ENCODE measurements at places on chromosomes 5 and 9.

DNA sequence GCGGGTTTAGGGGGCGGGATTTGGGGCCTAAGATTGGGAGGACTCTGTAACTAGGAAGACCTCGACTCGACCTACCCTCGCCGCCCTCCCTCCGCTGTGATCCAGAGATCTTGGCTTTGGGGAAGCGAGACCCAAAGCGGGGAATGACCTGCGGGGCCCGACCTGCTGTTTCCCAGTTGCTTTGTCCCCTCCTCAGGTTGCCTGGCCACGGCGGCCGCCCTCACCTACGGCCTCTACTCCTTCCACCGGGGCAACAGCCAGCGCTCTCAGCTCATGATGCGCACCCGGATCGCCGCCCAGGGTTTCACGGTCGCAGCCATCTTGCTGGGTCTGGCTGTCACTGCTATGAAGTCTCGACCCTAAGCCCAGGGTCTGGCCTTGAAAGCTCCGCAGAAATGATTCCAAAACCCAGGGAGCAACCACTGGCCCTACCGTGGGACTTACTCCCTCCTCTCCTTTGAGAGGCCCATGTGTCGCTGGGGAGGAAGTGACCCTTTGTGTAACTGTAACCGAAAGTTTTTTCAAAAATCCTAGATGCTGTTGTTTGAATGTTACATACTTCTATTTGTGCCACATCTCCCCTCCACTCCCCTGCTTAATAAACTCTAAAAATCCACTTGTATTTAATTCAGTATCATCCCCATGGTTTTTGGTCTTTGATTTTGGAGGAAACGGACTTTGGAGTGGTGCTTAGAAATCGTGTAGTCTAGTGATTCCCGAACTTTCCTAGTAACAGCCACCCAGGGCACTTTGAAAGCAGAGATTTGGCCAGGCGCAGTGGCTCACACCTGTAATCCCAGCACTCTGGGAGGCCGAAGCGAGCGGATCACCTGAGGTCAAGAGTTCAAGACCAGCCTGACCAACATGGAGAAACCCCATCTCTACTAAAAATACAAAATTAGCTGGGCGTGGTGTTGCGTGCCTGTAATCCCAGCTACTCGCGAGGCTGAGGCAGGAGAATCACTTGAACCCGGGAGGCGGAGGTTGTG is 878 bp downstream of the HIGD2A start:
- no peak for DNase-seq

DNA sequence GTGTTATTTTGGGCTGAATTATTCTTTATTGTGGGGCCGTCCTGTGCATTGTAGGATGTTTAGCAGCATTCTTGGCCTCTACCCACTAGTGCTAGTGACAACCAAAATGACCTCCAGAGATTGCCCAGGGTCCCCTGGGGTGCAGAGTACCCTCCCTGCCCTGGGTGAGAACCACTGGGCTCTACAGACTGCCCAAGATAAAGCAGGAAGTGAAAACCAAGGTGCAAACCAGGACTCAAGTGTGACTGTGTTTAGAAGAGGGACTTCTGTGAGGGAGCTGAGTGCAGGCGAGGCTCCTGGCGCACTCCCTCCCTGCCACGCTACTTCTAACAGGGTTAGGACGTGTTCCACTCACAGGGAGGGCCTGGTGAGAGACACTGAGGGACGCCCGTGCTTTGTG is 41.6 kb downstream of the USP20 start:
- DNase-seq: no peak

DNA sequence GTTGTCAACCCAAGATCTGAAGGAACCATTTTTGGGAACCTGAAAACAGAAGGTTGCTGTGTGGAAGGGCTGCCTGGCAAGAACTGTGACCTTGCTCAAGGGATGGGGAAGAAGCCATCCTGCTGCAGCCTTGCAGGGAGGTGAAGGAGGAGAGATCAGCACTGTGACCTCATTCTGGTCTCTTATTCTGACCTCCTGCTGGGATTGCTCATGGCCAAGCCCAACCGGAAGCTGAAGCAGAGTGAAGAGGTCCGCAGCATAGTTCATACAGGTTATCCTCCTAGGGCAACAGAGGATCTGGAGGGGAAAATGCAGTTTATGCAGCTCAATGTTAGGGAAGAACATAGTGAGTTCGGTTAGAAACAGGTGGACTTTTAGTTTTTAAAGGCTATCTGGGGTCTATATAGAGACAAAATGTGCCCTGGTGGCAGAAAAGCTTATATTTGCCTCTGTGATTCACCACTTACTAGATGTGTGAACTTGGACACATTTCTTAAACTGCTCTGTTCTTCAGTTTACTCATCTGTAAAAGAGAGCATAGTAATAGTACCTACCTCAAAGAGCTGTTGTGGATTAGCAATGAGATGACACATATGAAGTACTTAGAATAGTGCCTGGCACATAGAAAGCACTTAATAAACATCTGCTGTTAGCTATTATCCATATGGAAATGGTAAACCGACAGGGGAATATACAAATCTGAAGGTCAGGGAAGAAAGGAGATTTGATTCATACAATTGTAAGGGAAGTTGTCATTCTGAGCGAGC is 57.9 kb upstream of the BNC2 start:
- DNase-seq: no peak

DNA sequence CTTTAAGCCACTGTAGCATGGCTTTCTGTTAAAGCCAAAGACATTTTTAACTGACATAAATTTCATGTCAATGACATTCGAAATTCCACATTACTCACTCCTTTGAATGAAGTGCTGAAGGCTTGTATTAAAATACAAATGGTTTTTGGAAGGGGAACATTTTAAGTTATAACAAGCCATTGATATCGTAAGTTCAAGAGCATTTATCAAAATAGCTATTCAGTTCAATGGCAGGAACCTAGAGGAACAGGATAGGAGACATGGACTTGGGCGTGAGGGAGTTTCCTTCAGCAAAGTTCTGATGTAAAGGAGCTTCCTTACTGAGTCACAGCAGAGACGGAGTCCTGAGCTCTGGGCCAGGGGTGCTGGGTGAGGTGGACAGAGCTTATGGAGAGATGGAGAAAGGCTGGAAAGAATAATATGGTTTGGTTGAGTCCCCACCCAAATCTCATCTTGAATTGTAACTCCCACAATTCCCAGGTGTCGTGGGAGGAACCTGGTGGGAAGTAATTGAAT is 631.8 kb downstream of the BNC2 start:
- DNase-seq: no peak

GRCh38 chr5:81748556-81748955 is 2.3 kb downstream of the SSBP2 start:
- DNase-seq: no peak

- DNase-seq: no peak
Observed at GRCh38 chr5:94130077-94130476, 388.7 kb upstream of the POU5F2 start.

Data from small intestine (tissue), 16 donors.